ENCODE measurements at places on chromosomes 12 and 14.

DNA sequence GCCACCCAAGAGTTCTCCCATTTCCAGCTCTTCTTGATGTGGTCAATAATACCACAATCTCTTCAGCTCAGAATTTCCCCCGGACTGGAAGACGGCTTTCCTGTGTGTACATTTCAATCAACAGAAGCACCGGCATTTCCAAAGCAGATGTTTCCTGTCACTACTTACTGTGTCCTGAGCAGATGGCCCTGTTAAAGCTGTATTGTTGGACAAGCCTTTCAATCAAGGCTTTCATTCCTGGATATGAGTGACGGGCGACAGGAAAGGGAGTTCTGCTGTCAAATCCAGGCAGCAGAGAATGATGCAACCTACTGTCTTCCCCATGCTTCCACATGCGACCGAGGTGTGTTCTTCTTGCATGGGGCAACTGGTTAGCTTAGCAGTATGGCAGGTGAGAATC is 76.4 kb upstream of the CCDC60 start:
- DNase-seq, result no peak

DNA sequence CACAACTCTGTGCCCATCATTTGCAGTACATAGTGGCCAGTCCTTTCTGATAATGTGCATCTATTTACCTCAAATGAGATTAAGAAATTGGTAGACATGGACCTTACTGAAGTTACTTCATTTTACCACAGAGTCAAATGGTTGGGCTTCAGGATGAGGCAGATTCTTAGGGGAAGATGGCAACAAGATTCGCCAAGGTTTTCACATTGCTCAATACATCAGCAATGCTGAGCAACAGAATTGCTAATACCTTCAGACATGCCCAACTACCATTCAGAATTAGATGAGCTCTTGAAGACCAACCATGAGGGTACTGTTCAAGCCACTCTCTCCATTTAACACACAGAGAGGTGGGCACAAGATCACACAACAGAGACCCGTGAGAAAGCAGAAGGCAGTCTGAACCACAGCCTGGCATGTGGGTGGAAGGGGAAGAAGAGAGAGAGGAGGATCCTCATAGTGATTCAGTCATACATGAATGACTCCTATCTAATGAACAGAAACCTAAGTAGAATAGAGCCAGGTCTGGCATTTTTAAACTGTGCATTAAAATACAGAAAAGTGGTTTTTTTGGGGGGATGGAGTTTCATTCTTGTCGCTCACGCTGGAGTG is 28.5 kb downstream of the CPM start:
- no peak for DNase-seq

GRCh38 chr14:47917344-47917954 is 242.0 kb upstream of the MDGA2 start:
- no peak for DNase-seq

- DNase-seq, result peak; percentile 53
These were observed 89.3 kb downstream of the OSBPL8 start for GRCh38 chr12:76470028-76470939.

- DNase-seq, result no peak
These were observed 799.7 kb downstream of the RPS29 start for GRCh38 chr14:48786498-48786897.

- no peak for DNase-seq
These were observed 437.4 kb downstream of the RMST start for GRCh38 chr12:97899956-97900355.

- no peak for DNase-seq
These were observed 68.7 kb upstream of the TMPO start for GRCh38 chr12:98446682-98447081.

- DNase-seq, result no peak
These were observed 185.5 kb upstream of the PRMT8 start for GRCh38 chr12:3305464-3305863.

- DNase-seq, result no peak
These were observed 716 bp downstream of the TMEM179 start for GRCh38 chr14:104603711-104604401.

DNA sequence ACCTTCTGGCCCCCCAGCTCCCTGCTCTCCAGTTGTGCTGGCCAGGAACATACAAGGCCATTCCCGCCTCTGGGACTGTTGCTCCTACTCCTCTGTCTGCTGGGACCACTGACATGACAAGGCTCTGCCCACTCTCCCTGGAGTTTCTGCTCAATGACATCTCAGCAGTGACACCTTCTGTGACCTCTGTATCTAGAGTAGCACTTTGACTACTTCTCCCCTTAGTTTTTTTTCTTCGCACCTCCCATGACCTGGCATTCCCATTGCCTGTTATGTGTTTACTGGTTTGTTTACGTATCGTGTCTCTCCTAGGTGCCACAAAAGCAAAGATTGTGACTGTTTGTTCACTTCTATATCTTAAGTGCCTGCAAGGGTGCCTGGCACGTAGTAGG is 40.1 kb upstream of the TMEM263 start:
- DNase-seq, result no peak

- DNase-seq, result no peak
These were observed 25.0 kb upstream of the SLC17A8 start for GRCh38 chr12:100331871-100332270.

- DNase-seq, result no peak
These were observed 1.6 kb upstream of the PRPH start for GRCh38 chr12:49293056-49293956.

DNA sequence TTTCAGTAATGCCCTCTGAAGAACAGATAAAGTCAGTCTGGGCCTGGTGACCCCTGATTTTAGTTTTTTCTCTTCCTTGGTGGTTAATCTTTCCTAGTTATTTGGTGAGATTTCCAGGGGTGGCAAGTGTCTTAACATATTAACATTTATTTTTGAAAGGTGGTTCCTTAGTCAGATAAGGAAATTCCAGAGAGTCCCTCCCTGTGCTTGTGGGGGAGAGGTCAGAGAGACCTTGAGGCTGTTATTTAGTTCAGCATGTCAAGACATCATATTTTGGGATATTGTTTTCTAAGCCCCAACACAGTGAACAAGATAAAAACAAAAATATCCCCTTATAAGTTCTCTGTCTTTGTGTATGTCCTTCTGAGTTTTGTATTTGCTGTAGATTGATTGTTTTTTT is 9.5 kb upstream of the LUM start:
- no peak for DNase-seq

- peak; percentile 70 for DNase-seq
These were observed 464.0 kb downstream of the RAD51B start for GRCh38 chr14:68283378-68284123.

DNA sequence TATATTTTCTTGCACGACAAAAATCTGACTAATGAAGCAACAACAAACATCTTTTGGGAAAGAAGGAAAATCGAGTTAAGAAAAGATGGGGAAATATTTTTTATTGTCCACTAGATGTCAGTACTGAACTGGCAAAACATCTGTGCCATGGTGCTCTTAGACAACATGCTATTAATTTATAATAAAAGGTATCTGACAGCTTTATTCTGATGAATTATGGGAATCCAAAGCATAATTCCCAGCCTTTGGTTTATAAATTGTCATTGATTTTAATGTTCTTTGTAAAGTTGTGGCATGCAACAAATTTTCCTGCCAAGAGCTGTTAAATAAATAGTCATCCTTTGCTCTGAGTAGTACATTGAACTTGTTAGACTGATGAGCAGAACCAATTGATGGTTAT is 231.2 kb downstream of the ETNK1 start:
- DNase-seq, result no peak

- DNase-seq, result no peak
These were observed 665.6 kb downstream of the C12orf50 start for GRCh38 chr12:87363497-87364084.

DNA sequence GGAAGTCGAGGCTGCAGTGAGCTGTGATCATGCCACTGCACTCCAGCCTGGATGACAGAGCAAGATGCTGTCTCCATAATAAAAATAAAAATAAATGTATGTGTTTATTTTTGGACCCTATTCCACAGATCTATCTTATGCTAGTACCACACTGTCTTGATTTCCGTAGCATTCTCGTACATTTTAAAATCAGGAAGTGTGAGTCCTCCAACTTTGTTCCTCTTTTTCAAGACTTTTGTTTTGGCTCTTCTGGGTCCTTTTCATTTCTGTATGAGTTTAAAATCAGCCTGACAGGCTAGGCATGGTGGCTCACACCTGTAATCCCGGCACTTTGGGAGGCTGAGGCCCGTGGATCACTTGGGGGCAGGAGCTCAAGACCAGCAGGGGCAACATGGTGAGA is 25.8 kb downstream of the DAO start:
- DNase-seq, result no peak

DNA sequence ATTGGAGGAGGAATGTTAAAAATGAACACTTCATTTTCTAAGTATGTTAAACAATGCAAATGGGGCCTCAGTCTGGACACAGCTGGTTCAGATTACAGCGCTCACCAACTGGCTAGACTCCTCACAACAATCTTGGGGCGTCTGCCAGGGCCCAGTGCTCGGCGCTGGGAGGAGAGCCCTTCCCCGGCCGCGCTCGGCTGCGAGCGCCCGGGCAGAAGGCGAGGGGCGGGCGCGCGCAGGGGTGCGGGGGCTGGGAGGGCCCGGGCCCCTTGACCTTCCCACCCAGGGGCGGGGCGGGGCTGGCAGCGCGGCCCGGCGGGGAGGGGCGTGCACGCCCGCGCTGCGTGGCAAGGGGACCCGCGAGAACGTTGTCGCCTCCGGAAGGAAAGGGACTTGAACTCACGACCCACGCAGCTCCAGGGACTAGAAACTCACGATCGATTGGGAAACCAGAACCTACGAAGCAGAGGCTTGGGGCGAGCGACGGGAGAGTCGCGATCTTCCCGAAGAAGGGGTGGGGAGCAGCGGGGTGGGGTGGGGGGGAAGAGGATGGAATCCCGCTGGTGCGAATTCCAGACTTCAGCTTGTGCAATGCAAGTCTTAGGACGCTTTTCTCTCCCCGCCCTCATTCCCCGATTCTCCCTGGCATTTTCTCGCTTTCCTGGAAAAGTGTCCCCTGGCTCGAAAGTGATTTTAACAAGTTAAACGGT is at the start of gene FBLN5:
Gene FBLN5 (minus strand): TSS at position 220 of the 710 bp plus-strand sequence. CDS start 465 bp downstream, outside the sequence.
- peak; percentile 8 for DNase-seq

DNA sequence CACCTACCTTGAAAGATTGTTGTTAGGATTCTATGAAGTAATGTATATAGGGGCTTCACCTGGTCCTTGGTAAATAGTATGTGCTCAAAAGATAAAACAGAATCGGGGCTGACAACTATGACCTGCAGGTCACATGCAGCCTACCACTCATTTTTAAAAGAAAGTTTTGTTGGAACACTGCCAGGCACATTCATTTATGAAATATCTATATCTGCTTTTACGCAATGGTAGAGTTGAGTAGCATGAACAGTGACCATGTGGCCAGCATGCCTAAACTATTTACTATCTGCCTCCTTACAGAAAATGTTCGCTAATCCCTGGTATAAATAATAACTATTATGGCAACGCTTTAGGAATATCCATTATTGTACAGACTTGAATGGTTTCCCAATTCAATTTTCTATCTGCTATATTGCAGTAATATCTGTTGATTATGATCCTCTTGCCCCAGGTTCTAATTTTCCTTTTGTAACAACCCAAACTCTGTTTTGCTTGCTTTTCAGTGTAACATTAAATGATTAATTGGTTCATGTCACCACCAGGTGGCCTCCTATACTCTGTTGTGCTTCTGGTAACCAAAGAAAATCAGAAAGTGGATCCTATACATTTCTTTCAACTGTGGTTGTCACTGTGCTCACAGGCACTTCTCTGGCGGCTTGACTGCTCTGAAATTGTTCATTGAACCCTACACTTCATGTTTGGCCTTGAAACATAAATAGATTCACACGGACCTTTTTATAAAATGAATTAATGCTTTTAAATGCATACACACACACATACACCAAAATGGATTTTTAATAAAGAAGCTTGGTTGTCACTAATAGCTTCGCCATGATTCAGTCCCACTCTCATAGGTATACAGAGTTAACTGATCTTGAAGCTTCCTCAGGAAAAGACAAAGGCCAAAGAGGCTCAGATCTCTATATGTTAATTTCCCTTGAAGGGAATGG is 227.7 kb upstream of the NPAS3 start:
- peak; percentile 1 for DNase-seq

GRCh38 chr12:111201036-111201435 is 167.9 kb downstream of the PHETA1 start:
- no peak for DNase-seq

- no peak for DNase-seq
These were observed 31.7 kb downstream of the KLRK1 start for GRCh38 chr12:10358131-10358530.

DNA sequence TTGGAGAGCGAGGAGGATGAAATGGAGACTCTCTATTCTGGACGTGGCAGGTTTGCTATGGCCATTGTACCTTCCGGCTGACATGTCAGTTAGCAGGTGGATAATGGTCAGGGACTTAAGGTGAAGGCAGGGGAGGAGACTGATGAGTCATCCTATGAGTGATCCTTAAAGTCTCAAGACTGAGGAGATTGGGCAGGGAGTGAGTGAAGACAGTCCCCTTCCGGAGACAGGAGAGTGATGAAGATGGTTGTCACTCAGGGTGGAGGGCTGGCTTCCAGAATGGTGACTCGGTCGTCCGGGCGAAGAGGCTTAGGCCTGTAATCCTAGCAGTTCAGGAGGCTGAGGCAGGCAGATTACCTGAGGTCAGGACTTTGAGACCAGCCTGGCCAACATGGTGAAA is 49.8 kb upstream of the CCDC63 start:
- no peak for DNase-seq

DNA sequence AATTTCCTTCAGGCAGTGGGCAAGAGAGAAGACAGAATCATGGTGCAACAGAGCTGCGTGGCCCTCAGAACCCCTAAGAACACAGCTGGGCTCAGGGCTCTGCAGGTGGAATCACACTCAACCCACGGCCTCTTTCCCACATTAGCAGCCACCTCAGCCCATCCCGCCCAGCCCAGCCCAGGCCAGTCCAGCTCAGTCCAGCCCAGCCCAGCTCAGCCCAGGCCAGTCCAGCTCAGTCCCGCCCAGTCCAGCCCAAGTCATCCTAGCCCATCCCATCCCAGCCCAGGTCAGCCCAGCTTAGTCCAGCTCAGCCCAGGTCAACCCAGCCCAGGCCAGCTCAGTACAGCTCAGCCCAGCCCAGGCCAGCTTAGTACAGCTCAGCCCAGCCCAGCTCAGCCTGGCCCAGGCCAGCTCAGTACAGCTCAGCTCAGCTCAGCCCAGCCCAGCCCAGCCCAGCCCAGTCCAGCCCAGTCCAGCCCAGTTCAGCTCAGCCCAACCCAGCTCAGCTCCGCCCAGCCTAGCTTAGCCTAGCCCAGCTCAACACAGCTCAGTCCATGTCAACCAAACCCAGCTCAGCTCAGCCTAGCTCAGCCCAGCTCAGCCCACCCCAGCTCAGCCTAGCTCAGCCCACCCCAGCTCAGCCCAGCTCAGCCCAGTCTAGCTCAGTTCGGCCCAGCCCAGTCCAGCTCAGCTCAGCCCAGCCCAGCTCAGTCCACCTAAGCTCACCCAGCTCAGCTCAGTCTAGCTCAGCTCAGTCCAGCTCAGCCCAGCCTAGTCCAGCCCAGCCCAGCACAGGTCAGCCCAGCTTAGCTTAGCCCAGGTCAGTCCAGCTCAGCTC is 183.1 kb downstream of the TMEM121 start:
- DNase-seq, result no peak

- DNase-seq, result no peak
These were observed 710.7 kb upstream of the TBX3 start for GRCh38 chr12:115394496-115395220.

DNA sequence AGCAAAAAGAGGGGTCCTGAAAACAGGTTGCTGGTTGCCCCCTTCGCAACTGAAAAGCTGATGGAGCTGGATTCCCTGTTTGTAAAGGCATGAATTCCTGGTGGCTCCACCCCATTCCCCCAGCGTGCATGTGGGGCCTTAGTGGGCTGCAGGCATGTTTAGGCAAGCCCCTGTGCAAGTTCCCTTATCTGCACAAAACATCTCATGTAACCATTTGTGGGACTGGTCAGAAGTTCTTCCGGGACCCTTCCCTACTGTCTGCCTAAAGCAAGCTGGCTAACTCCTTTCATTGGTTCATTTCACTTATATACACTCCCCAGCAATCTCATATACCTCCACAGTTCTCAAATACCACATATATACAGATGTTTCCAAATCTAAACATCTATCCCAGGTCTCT is 24.0 kb upstream of the HIGD1C start:
- no peak for DNase-seq

Data from CD4-positive, alpha-beta T cell treated with Interleukin-2 at 100 ng/mL for 4 hours (primary cell).